ENCODE measurements at places on chromosomes 13 and 19.

DNA sequence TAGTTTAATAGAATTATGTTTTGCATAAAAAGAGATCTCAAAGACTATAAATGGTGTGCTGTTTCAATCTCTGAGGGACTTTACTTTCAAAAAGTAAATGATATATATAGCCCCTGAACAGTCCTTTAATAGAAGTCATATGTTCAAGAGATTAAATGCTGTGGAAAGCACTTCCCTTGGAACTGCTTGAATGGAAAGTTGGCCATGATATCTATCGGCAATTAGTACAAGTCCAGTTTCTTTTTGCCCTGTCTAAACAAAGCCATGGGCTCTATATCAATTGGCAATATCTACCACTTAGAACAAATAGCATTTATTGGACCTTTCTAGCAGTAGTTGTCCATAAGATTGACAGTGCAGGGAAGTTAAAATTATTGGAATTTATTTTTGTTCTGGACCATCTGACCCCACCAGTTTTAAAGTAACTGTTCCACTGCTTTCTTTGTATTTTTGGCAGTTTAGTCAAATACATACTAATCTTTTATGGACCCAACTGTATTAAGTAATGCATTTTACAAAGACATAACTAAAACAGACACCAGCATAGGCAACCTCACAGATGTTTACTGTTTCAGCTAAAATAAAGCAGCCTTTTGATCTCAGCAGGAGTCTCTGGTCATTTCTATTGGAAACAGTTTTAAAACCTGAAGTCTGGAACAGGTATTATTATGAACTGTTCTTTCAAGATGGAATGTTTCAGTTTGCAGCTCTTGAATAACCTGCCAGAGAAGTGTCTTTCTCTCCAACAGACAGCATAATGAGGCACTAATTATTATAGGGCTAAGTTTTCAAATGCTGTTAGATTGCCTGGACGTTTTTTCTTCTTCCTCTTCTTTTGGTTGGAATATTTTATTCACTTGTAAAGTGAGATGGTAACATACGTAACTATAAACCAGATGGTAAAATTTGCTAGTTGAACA lies 282.6 kb downstream of the DCLK1 start:
- no peak for DNase-seq

DNA sequence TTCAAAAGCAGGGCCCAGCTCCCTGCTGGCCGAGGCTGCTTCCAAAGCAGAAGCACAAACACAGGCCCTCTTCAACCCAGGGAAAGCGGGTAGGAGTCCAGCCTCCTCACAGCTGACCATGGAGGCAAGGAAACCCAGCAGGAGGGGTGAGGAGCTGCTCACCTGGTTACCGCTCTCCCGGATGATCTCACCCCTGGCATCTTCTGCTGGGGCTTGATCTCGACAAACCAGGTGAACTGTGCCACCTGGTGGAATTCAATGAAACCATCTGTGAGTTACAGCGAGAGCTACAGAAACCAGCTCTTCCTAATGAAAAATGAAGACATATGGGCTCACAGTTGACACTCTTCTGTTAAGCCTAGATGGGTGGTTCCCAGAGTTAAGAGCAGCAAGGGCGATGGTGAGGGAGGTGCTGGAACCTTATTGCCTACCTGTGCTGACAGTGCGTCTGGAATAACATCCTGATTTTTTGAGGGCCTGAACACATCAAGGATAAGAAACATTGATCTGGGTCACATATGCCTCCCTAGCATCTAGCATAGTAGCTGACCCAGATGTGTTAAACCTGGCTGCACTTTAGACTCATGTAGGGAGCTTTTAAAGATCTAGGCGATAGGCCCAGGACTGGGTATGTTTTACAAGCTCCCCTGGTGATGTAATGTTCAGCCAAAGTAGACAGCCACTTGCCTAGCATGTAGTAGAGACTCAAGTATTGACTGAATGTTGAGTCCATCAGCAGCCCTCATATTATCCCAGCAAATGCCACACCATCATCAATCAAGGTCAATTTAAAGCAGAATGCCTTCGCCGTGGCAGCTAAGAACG lies 6.1 kb downstream of the DHRS12 start:
- DNase-seq: no peak

DNA sequence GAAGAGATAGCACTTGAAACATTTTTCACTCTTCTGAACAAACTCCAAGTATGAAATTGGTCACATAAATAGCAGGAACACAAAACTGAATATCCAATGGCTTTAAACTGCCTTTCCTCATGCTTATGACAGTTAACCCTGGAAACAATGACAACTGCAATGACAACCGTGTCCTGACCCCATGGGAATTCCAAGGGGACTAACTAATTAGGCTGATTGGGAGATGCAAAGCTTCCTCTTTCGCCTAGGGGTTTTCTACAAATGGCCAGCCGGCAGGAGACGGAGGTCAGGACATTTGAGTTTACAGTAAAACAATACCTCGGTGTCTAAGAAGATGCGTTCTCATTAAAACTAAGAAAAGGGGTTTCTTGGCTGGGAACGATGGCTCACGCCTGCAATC lies 53.0 kb upstream of the URAD start:
- DNase-seq: no peak

DNA sequence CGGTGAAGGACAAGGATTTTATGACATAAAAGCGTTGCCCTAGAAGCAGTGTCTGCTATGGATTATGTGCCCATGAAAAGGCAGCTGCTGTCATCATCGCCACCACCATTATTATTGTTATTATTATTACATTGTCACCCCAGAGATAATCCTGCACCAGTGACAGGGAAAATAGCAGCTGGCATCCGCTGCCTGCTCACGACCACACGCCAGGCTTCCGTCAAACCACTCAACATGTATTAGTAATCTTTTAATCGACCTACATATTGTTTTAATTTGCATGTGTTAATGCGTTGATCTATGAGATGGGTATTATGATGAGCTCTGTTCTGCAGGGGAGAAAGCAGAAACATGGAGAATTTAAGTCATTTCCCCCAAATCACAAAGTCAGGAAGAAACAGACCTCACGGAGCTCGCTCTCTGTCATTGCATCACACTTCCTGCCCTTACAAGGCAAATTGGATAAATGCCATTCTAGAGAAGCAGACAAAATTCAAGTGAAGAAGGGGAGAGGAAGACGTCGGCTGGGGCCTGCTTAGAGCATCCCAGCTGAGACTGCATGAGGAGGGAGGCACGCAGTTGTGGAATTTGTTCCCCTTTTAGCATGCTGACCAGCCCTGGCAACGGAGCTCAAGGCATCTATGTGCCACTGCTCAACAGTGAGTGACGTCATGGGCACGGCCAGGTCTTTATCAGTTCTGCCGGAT lies at the start of gene FFAR3:
FFAR3 (plus strand) TSS at position 594 of the 707 bp plus-strand sequence. CDS start 431 bp downstream, outside the sequence.
- no peak for DNase-seq

DNA sequence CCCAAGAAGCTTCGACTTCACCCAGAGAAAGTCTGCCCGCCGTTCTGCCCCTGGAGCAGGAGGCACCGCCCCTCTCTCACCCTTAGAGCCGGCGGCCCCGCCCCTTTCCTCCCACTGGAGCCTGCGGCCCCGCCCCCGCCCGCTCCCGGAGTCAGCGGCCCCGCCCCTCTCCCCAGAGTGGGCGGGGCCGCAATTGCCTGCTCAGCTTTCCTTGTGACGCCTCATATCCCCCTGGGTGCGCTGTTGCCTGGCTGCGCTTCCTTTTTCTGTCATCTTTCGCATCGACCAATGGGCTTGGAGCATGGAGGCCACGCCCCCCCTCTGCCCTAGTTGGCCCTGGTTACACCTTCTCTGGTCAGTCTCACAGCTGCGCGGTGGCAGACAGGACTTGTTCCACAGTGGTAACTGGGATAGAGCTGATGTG lies 38.2 kb upstream of the ZNF492 start:
- no peak for DNase-seq

GRCh38 chr13:49838989-49839388 lies 46.5 kb upstream of the KPNA3 start:
- no peak for DNase-seq

- no peak for DNase-seq
Observed at GRCh38 chr19:1156305-1156801, 17.7 kb downstream of the SBNO2 start.

GRCh38 chr13:75402787-75403186 lies 79.2 kb downstream of the TBC1D4 start:
- no peak for DNase-seq

DNA sequence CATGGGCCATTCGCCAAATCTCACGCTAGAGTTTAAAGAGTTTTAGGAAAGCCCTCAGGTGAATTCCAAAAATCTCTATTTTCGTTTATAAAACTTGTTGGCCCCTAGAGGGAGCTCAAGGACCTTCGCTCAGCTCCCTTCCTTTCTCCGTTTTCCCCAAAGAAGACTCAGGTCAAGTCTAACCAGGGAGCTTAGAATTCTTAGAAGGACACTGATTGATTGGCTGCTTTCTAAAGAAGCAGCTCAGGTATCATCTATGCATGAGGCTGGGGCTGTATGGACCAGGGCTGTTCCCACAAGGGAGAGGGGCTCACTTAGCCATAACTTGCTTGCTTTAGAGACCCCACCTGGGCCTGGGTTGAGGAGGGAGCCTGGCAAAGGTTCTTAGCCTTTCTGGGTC lies 20.5 kb downstream of the DZIP1 start:
- no peak for DNase-seq

DNA sequence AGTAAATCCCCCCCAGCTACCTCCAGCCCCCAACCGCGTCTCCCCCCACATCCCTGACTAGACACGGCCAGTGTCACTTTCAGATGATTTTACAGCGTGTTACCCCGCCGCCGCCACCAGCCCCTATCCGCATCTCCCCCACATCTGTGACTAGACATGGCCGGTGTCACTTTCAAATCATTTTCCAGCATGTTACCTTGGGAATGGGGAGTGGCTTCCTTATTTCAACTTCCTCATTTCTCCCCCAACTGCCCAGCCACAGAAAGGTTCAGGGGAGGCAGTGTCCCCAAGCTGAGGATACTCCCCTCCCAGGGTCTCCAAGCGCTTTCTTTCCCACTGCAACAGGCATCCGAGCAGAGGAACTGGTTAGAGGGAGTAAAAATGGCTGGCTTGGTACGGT lies 18.4 kb downstream of the ADGRL1 start:
- no peak for DNase-seq

DNA sequence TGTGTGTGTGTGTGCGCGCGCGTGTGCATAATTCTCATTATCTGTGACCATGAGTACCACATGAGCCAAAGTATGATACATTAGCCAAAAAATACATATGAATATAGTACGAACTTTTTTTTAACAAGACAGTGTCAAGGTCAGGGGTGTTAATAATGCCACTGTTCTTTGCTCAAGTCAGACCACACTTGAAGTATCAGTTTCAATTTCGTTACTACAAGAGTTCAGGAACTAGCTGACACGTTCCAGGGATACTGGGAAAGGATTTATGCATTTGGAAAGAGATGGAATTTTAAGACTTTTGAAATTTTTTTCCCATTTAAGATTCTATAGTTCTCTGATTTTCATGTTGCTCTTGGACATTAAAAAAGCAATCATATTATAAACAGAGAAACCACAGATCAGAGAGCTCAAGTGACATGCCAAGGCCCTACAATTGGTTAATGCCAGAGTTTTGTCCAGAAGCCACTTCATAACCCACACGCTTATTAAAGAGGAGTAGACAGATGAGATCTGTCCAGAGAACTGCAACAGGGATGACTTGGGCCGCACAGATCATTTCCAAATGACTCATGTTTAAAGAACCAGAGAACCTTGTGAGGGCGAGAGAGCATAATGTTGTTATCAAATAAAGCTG lies 718.8 kb upstream of the SGCG start:
- no peak for DNase-seq

- no peak for DNase-seq
Observed at GRCh38 chr13:61180234-61180633, 235.4 kb downstream of the PCDH20 start.

Measured in activated naive CD8-positive, alpha-beta T cell treated with anti-CD3 and anti-CD28 coated beads, Interleukin-2, amount 10 ng/mL, durations not matched to agents 7 days and 5 days (primary cell).